ENCODE measurements at places on chromosomes 3 and 15.

GRCh38 chr3:190183121-190183520, 62.4 kb upstream of the P3H2 start:
- DNase-seq = no peak

- no peak for DNase-seq
Observed at GRCh38 chr3:168511428-168512014, 415.8 kb upstream of the GOLIM4 start.

GRCh38 chr3:66452303-66453011, 48.4 kb downstream of the LRIG1 start:
- no peak for DNase-seq

GRCh38 chr3:59531066-59531745, 481.4 kb upstream of the CFAP20DC start:
- no peak for DNase-seq

GRCh38 chr3:172103724-172104123, 64.3 kb downstream of the FNDC3B start:
- DNase-seq = no peak

DNA sequence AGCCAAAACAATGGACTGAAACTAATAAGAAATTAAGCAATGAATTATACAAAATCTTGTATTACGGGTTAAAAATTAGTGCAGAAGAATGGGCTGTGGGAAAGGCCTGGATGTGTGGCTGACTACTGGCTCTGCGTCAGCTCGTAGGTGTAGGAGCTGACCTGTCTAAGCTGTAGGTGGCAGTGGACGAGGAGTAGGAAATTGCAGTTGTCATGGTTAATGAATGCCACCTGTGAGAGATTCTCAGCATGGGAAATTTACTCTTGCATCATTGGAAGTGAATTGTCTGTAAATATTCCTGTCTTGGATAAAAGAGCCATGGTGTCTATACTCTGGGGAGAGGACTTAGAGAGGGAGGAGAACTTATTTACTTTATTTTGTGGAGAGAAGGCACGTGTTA, 23.4 kb downstream of the CHRNA7 start:
- no peak for DNase-seq

- DNase-seq = no peak
Observed at GRCh38 chr15:68400066-68400456, 31.9 kb downstream of the ITGA11 start.

DNA sequence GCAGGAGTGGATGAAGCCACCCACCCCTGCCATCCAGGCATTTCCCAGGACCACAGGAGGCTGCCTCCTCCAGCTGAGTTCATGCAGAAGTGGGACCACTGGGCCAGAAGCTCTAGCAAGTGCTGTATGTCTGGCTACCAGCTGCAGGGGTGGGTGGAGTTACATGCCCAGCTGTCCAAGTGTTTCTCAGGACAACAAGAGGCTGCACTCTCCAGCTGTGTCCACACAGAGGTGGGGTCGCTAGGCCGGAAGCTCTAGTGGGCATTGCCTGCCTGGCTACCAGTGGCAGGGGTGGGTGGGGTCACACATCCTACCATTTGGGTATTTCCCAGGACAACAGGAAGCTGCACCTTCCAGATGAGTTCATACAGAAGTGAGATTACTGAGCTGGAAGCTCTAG, 234.0 kb upstream of the PPP2R3A start:
- DNase-seq = no peak
